ENCODE measurements at places on chromosomes 2 and 18. TPM values are rescaled to one million over a fixed set of nuclear protein-coding genes. Genes with fewer than 3 reads are reported as not detected.

CABYR gene
- 9.5 TPM for total RNA-seq

DNA sequence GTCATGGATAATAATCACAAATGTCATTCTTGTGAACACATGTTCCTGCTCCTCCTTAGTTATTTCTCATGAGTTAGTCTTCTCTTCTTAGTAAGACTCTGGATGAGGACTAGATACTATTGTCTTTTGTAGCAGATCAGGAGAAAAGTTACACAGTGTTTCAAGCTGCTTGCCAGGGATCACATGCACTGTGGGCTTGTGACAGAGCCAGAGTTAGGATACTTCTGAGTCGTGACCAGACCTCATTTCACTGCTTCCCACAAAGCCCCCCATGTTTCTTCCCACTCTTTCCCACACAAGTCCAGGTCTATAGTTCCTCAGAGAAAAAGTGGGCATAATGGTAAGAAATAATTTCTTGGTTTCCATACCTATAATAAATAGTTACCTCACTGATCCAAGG, 80.2 kb upstream of the LRATD1 start:
- no peak for DNase-seq
- no peaks in the 10 kb centered on the region for H3K4me1 ChIP-seq
- H3K27me3 ChIP-seq: no peaks in the 10 kb centered on the region
- H3K27ac ChIP-seq: no peak overlapping the region
- H3K4me3 ChIP-seq: no peak overlapping the region
- no peaks in the 10 kb centered on the region for H3K36me3 ChIP-seq

- H3K4me1 ChIP-seq: no peaks in the 10 kb centered on the region
- DNase-seq: no peak
- no peak overlapping the region for H3K4me3 ChIP-seq
Observed at GRCh38 chr2:74304332-74305148, 38.7 kb downstream of the SLC4A5 start.

DNA sequence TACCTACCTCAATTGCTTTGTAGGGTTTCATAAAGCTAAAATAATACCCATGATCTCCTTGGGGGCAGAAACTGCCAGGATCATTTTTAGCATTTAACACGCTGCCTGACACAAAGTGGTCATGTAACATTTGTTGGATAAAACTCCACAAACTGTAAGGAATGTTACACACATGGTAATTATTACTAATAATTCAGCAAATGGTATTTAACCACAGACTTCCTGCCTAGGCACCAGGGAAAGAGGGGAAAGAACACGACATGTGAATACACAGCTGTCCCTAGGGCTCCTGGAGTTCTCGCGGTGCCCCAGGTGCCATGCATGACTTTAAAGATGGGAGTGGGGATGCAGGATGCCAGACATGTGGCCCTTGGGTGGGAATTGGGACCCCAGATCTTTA, 43.5 kb downstream of the ASAP2 start:
- H3K4me3 ChIP-seq: no peak overlapping the region
- H3K4me1 ChIP-seq: peaks cover 52% of the 10 kb centered on the region
- no peak for DNase-seq

- no peaks in the 10 kb centered on the region for H3K27me3 ChIP-seq
- H3K36me3 ChIP-seq: peaks cover 27% of the 10 kb centered on the region
- no peak overlapping the region for H3K4me3 ChIP-seq
- H3K4me1 ChIP-seq: no peaks in the 10 kb centered on the region
Observed at GRCh38 chr2:213306316-213306942, 22.2 kb downstream of the SPAG16 start.

Measured in SJSA1 (cell line).